ENCODE measurements at places on chromosomes 5 and 9. TPM values are rescaled to one million over a fixed set of nuclear protein-coding genes. Genes with fewer than 3 reads are reported as not detected.

- DNase-seq, result no peak
These were observed 106.5 kb downstream of the ANKRD55 start for GRCh38 chr5:56126487-56127179.

DNA sequence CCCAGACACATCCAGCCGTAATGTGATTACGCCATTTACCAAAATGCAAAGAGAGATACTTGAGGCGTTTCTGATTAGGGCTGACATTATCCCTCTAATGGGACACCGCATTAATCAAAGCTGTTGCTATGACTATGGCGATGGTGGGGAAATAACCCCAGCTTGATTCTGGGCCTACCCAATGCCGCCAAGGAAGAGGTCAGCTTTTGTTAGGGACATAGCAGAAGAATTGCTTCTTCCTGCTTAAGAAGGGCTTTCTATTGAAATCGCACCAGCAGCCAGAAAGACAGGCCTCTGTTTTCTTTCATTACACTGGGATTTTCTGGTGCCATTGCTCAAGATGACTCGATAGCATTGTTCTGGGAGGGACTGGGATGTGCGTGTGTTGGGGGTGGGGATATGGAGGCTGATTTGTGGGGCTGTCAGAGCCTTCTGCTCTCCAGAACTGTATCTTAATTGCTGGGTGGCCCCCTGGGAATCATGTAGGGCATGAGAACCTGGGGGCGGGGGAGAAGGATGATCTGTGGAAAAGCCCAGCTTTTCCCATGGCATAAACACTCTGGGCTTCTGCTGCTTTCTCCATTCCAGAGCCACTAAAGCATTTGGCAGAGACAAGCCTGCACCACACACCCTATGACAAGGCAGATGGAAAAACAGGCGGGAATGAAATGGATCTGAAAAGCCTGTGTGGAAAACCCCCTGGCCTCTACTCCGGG lies 106.5 kb upstream of the RAD23B start:
- DNase-seq, result no peak

Gene SLCO6A1
- 0.43 TPM for total RNA-seq

DNA sequence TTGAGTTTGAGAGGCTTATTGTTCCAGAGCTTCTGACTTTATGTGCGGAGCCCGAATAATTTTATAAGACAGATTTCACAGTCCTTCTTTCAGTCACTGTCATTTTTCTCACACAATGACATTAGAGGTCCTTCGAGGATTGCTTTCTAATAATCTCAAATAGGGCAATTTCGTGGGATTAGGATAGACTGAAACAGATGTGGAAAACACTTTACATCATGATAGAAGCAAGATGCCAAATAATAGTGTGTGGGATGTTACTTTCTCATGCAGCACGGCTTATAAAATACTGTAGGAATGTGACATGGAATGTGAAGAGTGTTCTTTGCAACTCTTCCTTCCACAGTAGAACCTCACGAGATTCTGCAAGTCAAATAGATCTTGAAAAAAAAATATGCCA lies 451.3 kb downstream of the SEMA5A start:
- no peak for DNase-seq

DNA sequence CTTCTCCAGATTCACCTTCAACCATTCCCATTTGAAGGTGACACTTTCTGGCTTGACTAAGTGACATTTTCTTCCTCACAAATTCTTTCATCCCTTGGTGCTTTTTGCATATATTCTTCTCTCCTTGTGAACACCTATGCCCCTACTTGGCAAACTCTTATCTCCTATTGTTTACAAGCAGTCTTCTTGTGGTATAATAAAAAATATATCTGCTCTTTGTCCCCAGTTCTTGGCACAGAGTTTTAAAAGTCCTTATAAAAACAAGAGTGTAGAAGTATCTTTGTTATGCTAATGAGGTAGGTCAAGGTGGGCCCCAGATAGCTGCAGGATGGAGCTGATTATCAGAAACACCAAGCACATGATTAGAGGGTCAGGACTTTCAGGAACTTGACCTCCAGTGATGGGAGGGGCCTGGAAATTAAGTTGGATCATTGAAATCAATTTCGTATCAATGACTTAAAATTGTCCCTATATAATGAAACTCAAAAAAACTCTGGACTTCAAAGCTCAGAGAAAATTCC lies 38.0 kb downstream of the TMEM161B start:
- DNase-seq, result no peak

GRCh38 chr5:88660947-88661805 lies 221.8 kb downstream of the MEF2C start:
- DNase-seq, result peak; percentile 87

DNA sequence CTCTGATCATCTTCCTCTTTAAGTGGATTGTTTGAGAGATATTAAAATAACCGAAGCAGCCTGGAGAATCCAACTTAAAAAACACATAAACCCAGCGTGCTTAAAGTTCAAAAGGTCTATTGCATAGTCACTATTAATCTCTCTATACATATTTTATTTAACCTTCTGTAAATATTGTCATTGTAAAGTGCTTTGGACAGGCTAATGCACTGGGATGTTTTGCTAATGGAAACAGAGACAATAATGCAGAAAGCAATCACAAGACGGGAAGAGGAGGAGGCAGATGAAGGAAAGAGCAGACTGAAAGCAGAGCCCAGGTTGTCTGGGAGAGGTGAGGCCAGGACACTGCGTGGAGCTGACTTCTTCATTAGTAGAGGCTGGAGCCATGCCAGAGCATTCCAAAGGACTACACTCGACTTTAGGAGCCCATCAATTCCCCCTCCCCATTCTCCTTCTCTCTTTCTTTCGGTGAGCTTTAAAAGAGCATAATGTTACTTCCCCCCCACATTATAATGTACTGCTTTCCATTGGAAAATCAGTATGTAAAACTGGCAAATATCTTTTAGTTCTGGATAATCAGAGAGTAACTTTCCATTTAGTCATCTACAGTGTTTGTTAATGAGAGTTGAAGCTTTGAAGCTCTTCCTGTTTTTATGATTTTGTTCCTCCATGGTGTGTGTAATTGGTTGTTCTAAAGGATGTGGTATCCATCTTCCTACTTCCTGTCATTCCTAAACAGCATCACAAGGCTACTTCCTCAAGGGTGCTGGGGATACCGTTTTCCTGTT lies 307.3 kb upstream of the MPDZ start:
- DNase-seq, result no peak

- DNase-seq, result no peak
These were observed 5.5 kb downstream of the C9orf85 start for GRCh38 chr9:71916834-71917534.

GRCh38 chr9:136316271-136316751 lies 11.0 kb upstream of the GPSM1 start:
- no peak for DNase-seq

DNA sequence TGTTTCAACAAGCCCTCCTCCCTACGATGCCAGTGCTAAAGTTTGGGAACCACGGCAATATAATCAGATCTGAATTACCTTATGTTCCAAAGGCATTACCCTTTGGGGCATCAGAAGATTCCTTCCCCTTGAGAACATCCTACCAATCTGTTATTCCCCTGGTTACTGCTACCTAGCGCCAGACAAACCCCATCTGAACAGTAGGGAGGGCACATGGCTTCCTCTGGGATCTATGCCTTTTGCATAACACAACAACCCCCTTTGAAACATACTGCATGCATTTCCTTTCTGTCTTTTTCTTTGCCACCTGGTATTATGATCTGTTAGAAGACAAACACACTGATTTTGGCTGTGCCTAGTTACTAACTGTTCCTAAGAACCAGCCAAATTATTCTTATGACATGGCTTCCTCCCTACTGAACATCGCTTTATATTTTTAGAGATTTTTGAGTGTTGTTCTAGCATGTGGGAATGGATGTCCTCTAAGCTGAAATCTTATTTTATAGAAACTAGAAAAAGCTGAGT lies 103.9 kb upstream of the DAPK1 start:
- DNase-seq, result no peak

DNA sequence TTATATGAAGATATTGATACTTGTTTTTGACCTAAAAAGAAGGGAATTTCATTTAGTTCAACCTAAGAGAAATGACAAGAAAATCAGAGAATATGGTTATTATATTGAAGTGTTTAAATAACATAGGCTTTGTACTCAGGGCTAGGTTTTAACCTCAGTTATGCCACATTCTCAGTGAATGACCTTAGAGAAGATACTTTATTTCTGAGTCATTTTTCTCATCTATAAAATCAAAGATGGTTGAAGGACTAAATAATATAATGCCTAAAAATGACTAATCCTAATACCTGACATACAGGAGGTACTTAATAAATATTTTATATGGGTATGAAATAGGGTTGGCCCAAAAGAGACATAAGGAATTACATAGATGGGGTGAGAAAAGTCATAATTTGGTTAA lies 32.3 kb downstream of the DIMT1 start:
- no peak for DNase-seq

DNA sequence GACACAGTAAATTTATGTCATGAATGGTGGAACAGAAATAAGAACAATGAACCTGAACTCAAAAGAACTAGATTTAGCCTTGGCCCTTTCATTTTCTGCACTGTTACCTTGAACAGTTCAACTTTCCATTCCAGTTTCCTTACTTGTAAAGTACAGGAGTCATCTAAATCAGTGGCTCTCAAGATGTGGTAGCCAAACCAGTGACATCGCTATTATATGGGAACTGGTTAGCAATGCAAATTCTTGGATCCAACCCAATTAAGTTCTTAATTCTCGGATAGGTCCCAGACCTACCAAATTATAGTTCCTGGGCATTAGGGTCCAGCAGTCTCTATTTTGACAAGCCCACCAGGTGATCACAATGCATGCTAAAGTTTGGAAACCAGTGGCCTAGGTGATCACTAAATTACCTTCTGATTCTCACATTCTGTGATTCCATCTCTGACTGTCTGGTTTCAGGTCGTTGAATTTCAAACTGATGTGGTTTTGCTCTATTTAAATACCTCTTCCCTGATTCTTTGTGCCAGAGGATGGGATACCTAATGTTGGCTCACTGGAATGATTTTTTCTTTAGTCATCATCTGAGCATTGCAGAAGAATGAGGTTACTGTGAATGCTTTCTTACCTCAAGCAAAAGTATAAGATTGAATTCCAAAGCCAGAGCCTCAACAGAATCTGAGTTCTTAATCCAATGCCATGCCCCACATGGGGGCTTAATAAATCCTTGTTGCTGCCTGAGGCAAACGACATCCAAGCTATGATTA lies 253.8 kb downstream of the ENC1 start:
- no peak for DNase-seq

DNA sequence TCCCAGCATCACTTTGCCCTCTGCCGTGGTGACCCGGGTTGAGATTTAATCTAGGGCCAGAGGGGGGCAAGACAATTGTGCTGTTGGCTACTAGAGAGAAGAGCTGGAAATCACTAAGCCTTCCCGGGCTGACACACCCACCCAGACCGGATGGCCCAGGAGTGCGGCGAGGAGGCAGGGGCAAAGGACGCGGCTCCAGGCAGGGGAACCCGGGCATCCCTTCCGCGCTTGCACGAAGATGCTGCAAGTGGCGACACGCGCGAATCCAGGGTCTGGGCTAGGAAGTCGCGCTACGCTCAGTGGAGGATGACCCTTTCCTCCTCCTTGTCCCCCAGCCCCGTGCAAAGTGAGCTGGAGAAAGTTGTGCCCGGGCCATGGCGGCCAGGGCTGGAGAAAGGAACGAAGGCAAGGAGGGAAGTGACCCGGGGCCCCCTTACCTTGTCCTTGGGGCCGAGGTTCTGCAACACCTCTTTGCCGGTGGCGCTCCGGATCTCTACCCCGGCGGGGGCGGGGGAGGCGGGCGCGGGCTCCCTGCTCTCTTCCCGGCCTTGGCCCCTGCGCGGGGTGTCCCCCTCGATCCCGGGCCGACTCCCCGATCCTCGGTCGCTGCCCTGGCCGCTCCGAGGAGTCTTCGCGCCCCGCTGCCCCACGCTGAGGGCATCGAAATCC lies 693 bp downstream of the DPYSL3 start:
- peak; percentile 73 for DNase-seq

Gene OR5C1
- not detected for total RNA-seq

Measured in type B pancreatic cell (in vitro differentiated cells).